ENCODE measurements at places on chromosomes 5 and 9. TPM values are rescaled to one million over a fixed set of nuclear protein-coding genes. Genes with fewer than 3 reads are reported as not detected.

Gene PCDHA5
- 0.57 TPM for total RNA-seq

- no peak overlapping the region for H3K4me3 ChIP-seq
- no peaks in the 10 kb centered on the region for H3K4me1 ChIP-seq
- H3K27me3 ChIP-seq: no peaks in the 10 kb centered on the region
- no peak overlapping the region for H3K27ac ChIP-seq
- no peaks in the 10 kb centered on the region for H3K36me3 ChIP-seq
Observed at GRCh38 chr9:117720555-117720954, 16.4 kb downstream of the TLR4 start.

DNA sequence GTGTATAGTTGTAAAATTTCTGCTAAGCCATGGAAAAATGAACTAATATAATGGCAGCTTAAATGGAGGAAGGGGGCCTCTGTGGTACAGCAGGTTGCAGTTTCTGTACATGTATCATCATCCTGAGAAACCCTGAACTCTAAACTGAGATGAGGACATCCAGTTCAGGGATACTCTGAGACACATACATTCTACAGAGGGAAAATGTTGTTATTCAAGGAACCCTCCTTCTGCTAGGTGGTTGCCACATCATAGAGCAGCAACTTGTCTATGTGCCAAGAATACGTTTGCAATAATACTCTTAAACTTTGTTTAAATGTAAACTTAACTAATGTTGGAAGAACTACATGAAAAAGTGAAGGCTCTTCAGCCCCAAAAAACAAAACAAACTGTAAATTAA, 1310.8 kb upstream of the WWC1 start:
- no peak overlapping the region for H3K27ac ChIP-seq
- no peaks in the 10 kb centered on the region for H3K36me3 ChIP-seq
- no peaks in the 10 kb centered on the region for H3K4me1 ChIP-seq
- H3K4me3 ChIP-seq: no peak overlapping the region
- no peaks in the 10 kb centered on the region for H3K27me3 ChIP-seq
- no peak for DNase-seq

DNA sequence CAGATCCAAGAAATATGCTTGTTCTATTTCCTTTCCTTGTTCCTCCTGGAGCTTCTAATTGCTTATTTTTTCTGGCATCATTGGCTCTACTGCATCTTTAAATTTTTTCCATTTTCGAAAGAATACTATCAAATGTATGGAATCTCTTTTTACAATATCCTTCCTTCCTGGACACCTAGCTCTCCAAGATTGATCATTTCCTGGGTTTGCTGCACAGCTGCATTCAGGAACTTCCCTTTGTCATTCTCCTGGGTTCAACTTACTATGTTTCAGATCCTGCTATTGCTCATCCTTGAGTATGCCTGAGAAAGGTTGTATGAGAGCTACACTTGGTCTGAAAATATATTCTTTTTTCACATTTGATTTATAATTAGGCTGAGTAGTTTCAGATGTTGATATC, 73.7 kb upstream of the ERCC6L2 start:
- no peaks in the 10 kb centered on the region for H3K4me1 ChIP-seq
- H3K4me3 ChIP-seq: no peak overlapping the region
- no peaks in the 10 kb centered on the region for H3K36me3 ChIP-seq
- H3K27ac ChIP-seq: no peak overlapping the region

- H3K27me3 ChIP-seq: no peaks in the 10 kb centered on the region
- no peak overlapping the region for H3K4me3 ChIP-seq
- no peaks in the 10 kb centered on the region for H3K4me1 ChIP-seq
- no peaks in the 10 kb centered on the region for H3K36me3 ChIP-seq
- H3K27ac ChIP-seq: no peak overlapping the region
Observed at GRCh38 chr9:73011956-73012355, 59.1 kb upstream of the ALDH1A1 start.
